ENCODE measurements at places on chromosomes 12 and 14.

GRCh38 chr14:89232265-89233070 is 184.6 kb downstream of the FOXN3 start:
- DNase-seq, result no peak

GRCh38 chr12:110546339-110546738 is 36.8 kb downstream of the PPTC7 start:
- peak; percentile 92 for DNase-seq

GRCh38 chr14:81353691-81354323 is 46.3 kb downstream of the STON2 start:
- no peak for DNase-seq

GRCh38 chr12:24229031-24229700 is 279.7 kb upstream of the SOX5 start:
- peak; percentile 43 for DNase-seq

GRCh38 chr14:105742531-105742848 is 216.1 kb downstream of the TMEM121 start:
- no peak for DNase-seq

DNA sequence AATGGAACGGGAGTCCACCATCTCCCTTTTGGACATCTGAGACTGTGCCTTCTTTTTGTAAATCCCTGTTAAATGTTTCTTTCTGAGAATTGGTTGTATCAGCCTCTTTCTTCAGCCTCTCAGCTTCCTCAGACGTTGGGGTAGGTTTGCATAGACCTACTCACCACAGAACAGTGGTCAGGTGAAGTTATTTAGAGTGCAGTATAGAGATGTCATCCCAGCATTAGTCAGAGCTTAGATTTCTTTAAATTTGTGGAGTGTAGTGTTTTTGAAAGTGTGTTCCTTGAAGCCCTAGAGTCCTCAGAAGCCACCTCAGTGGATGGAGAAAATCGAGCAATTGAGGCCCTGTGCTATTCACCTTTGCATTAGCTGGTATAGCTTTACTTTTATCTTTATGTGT is 8.9 kb upstream of the EEA1 start:
- DNase-seq, result no peak

- DNase-seq, result peak; percentile 95
Measured at GRCh38 chr14:103606963-103607668, 21.9 kb upstream of the KLC1 start.

- no peak for DNase-seq
Measured at GRCh38 chr14:28280997-28281598, 485.5 kb upstream of the FOXG1 start.

DNA sequence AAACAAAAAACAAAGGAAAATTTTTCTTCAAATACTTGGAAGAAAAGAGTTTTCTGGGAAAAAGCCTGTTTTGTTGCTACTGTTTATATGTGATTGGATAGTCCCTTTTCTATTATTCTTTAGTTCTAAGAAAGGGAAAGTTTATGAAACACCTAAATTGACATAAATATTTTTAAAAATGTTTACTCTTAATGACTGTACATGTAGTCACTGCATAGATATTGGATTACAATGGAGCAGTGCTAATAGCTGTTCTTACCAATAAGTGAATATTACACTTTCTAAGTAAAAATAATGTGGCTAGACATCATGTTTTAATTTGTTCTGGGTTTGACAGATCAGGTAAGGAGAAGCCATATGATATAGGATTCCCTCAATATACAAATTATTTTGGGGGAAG is 352.7 kb upstream of the DIO2 start:
- DNase-seq, result no peak

GRCh38 chr12:562634-563033 is 100.6 kb downstream of the NINJ2 start:
- DNase-seq, result no peak

DNA sequence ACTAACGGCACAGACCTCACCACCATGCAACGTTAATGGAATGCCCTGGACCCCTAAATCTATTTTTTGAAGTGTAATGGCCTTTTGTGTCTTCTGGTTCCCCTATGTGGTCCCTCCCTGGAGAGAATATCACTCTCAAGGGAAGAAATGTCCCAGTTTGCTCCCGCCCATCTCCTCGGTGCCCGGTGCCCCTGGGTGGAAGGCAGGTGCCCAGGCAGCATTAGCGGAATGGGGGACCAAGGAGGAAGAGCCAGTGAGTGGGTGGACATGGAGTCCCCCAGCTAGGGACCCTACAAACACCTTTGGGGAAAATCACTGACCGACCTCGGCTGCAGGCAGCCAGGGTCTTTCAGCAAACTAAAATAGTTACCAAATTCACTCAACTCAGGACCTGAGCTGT is 212.1 kb upstream of the RTL1 start:
- no peak for DNase-seq

DNA sequence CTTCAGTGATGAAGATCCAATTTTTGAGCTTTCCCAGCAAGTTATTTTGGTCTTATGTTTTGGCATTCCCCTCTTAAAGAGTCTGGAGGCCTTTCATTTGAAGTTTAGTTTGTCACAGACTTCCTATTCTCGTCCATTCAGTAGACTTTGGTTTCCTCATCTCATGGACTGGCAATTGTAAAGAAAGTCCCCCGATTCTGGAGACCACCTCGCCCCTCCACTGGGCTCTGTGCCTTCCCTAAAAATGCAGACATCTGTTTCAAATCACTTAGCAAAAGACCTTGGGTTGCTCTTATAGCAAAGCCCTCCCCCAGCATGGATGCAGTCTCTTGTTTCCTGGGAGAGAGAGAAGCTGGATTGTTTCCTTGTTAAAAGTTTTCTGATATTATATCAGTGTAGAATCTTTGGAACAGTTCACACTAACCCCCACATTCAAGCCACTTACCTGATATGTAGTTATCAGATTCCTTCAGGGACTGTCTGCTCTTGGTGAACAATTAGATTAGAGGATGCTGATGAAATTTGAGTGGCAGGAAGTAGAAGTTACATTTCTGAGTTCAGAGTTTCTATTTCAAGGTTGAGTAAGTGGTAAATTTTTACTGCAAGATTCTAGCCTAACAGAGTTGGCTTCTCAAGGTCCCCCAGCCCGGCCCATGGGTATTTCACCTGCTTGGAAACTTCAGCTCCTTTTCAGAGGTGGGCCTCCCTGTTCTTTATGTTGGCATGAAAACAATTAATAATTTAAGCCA is 56.3 kb downstream of the PLXNC1 start:
- DNase-seq, result no peak

- no peak for DNase-seq
Measured at GRCh38 chr12:50925342-50925651, 27.0 kb upstream of the HIGD1C start.

DNA sequence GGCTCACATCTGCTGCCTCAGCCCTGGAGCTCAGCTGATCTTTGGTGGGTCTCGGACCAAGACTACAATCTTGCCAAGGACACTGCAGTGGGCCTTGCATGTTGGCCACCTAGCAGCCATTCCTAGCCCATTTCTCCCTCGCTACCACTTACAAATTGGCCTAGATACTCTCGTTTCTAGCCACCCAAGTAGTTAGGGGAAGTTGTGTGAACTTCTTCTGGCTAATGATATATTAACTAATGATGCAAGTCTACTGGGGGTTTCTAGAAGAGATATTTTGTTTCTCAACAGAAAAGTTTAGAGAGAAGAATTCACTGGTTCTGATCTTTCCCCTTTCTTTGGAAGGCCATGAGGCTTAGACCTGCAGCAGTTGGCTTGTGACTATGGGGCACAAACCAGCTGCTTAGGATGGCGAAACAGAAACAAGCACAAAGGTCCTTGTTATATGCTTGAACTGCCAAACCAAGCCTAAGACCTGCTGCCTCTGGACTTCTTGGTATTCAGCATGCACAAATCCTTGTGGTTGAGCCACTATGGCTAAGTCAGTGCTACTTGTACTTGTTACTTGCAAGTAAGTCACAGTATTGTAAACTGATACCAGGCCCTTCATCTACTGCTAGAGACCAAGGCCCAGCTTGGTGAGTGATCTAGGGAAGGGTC is 30.5 kb upstream of the GPATCH2L start:
- no peak for DNase-seq

Measured in astrocyte of the spinal cord (primary cell).